Foreskin melanocyte (primary cell): ENCODE measurements at places on chromosomes 7 and 10.
A peak's percentile ranks its signal among the peaks of the same experiment; 100 is the strongest.

GRCh38 chr7:130868139-130868538, 134.1 kb upstream of the KLF14 start:
- DNase-seq = no peak

DNA sequence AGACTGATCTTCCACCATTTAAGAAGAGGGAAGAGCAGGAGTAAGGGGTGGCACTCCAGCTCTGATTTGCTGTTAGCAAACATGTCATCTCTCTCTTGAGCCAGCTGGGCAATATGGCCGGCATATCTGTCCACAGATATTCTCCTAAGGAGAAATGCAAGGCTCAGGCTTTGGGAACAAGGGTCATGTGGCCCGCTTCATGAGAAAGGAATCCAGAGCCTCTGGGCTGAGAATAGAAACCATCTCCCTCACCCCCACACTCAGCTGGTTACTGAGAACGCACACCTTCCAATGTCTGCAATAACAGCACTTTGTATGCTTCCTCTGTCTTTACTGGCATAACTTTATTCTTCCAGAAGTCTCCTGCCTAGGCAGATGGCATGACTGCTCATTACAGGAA, 171.2 kb downstream of the ELMO1 start:
- DNase-seq = no peak

DNA sequence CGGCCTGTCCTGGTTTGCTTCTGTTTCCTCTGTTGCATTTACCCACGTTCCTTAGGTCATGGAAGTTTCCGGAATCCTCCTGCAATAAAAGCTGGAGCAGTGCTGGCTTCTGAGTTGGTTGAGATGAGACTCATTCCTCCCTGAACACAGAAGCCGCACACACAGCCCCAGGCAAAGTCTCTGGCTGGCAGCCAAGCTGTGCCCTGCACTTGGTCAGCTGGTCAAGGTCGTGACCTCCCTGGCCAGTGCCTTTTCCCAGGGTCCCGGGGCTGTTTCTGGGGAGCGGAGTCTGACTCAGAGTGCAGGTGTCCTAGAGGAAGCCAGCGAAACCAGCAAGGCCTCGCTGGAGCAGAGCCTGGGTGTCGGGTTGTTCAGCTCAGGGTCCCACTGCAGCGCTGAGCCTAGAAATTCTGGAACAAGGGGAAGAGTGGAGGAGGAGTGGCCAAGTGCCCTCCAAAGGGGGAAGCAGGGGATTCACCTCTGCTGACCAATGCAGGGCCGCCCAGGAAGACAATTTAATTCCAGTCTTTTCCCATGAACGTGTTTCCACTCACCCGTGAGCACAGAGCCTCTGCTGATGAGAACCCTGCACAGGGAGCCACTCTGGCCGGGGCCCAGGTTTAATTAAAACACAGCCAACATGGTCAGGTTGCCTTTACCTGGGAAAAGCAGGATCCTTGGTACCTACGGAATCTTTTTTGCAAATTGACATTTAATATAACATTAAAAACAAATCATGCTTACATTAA, 245.5 kb upstream of the PPP2R2D start:
- peak; percentile 65 for DNase-seq

DNA sequence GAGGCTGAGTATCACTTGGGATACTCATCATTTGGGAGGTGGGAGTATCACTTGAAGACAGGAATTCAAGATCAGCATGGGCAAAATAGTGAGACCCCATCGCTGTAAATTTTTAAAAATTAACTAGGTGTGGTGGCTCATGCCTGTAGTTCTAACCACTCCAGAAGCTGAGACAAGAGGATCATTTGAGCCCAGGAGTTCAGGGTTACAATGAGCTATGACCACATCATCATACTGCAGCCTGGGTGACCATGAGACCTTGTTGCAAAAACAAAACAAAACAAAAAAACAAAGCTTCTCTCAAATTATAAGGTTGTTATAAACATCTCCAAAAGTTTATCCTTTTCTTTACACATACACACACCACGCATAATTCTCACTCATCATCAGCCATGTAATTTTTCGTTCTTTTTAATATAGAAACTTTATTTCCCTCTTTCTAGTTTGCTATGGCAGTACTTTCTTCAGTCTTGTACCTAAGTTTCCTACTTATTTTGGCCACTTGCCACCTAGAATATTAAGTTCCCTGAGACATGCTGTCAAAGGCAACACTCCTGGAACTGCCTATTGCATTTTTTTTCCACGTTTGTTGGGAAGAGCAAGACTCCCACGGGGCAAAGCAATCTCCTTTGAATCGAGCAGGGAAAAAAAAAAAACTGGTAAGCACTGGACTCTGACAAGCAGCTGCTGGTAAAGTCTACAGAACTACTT, 37.1 kb downstream of the SKIDA1 start:
- DNase-seq = no peak

DNA sequence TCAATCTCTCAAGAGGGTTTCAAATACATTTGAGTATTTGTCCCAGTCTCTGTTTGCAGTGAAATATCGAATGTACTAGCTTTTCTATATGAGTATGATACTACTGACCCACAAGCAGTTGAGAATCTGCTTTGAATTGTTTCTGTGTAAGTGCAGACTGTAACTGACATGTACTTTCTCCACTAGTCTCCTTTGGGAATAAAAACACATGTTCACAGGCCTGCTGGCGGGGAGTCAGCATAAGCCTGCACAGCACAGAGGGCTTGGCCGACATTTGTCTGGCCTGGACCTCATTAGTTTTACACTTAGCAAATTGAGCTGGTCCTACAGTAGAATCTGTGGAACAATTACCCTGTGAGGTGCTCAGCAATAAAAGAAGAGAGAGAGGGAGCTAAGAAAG, 72.6 kb downstream of the ITGB8 start:
- DNase-seq = no peak

GRCh38 chr7:94595717-94596116, 60.2 kb downstream of the SGCE start:
- DNase-seq = no peak

DNA sequence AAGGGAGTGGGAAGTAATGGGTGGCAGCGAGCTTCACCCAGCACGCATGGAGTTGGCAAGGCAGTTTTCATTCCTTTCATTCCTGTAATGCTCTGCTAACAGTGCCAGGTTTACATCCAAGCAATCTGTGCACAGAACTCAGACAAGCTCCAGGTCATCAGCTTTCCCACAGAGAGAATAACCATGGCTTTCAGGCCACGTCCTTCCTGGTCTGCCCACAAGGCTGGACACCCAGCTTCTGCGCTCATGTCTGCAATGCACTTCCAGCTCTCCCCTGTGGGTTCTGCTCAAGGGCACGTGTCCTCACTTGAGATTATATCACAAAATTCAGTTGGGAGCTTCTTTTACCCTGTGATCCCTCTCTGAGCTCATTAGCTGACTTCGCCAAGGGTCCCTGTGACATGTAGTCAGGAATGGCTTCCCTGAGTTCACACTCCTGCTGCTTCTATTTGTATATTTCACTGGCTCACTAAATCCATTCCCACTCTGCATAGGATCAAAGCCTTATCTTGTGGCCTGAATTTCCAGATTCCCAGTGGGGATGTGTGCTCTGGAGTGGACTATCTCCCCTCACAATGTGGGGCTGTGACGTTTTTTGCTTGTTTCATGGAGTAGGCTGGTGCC, 18.6 kb downstream of the AKR1C2 start:
- no peak for DNase-seq

GRCh38 chr10:71136036-71136721, 76.2 kb upstream of the UNC5B start:
- peak; percentile 77 for DNase-seq

DNA sequence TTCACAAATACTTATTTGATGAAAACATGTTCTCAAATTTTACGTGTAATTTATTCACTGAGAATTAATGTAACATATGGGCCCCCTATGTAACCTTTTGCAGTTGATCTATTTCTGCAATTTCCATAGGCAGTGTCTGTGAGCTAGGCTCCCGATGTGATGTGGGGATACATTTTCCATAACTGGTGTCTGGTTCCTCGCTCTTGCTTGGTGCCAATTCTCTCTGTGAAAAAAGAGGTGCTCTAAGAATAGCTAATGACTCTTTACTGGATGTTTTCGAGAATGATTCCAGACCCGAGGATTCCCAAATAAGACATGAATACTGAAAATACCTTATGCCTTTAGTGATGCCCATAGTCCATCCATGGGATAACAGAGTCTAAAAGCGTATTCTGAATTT, 286.7 kb upstream of the FZD8 start:
- DNase-seq = no peak

GRCh38 chr7:57198801-57199200, 66.6 kb upstream of the ZNF479 start:
- DNase-seq = no peak

DNA sequence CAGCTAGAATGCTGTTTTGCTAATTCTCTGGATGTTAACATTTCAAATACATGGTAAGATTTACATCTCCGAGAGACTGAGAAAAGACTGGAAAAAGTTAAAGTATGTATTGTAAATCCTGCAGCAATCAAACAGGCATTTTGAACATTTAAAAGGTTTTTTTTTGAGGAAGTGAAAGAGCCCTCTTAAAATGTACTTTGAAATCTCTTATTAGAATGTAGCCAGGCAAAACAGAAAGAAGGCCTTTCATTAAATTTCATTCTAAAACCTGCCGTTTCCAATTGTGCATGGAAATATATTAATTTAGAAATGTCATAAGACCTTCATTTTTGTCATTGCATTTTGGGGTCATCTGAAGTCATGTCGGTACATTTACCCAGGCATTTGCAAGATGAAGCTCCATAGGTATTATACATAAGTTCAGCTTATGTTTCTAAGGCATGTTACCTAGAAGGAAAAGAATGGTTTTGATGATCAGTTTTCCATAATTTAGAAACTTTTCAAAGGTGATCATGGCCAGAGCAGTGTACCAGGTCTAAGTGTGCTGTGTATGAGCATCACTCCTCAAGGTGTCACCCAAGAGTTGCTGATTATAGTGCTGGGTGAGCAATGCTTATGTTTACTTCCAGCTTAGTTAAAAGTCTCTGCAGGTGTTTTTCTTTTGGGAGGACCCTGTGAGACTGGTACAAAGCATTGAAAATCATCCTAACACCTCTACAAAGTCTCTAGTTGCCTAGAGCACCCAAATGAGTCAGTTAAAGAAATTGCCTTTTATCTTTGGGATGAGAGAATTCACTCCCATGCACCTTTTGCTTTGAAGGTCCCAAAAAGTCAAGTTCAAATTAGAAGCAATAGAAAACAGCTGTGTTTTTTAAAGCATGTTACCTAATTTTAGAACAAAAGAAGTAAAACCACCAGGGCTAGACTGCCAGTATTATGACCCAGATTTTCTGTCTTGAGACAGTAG, 7.1 kb downstream of the ZNF736 start:
- no peak for DNase-seq

- DNase-seq = no peak
These were observed 106.1 kb upstream of the KMT2C start for GRCh38 chr7:152541892-152542291.

DNA sequence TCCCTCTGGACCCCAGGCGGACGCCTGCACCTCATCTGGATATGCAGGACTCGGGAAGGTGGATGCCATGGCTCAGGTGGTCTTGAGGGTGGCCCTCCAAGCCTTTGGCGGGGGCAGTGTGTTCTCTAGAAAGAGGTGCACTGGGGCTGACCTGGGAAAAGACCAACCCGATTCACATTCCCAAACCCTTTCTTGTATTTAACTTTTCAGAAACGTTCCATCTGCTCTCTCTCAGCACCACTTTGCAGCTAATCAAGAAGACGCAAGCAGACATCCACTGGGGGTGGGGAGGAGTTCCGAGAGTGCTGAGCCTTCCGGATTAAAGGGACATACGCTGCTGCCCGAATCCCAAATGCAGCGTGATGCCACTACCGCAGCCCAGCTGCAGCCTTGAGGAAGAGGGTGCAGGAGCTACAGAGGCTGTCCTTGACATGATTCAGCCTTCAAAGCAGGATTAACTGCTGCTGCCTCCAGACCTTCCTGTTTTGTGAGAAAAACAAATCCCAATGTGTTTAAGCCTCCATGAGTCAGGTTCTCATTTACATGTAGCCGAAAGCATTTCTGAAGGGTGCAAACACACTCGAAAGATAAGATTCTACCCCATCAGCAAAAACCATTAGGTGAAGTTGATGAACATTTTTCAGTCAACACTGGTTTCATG, 39.9 kb downstream of the RBM17 start:
- DNase-seq = peak; percentile 22

DNA sequence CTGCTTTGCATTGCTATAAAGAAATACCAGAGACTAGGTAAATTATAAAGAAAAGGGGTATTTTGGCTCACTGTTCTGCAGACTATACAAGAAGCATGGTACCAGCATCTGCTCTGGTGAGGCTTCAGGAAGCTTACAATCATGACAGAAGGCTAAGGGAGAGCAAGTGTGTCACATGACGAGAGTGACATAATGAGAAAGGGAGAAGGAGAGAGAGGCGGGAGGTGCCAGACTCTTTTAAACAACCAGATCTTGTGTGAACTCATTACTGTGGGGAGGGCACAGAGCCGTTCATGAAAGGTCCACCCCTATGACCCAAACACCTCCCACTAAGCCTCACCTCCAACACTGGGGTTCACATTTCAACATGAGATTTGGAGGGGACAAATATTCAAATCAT, 59.0 kb upstream of the WNT16 start:
- no peak for DNase-seq

- DNase-seq = no peak
These were observed 474.3 kb upstream of the MGMT start for GRCh38 chr10:128992770-128993169.

- peak; percentile 42 for DNase-seq
These were observed 178.0 kb upstream of the GLI3 start for GRCh38 chr7:42414941-42415505.

- DNase-seq = no peak
These were observed 121.6 kb downstream of the RELN start for GRCh38 chr7:103867874-103868273.

DNA sequence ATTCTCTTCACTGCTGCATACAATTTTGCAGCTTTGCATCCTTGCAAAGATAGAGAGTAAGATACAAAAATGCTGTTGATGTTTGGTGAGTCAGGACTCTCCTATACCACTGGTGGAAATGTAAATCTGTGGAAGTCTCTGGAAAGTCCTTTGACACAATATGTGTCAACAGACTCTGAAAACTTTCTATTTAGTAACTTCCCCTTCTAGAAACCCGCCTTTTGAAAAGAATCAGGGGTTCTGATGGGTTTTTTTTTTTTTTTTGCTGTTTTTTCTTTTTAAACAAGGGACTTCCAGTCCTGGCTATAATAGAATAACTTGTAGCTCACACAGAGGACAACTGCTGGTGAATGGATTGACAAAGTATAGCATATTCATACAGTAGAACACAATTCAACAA, 16.4 kb downstream of the NOD1 start:
- no peak for DNase-seq

GRCh38 chr7:46954181-46954580, 627.7 kb downstream of the TNS3 start:
- DNase-seq = no peak

- DNase-seq = no peak
These were observed 151.3 kb downstream of the GALNT11 start for GRCh38 chr7:152176797-152177196.
